ENCODE measurements at places on chromosomes 6 and 20.

GRCh38 chr6:7528565-7528964 lies 12.9 kb upstream of the DSP start:
- no peak for DNase-seq
- H3K36me3 ChIP-seq = no peaks in the 10 kb centered on the region
- H3K27ac ChIP-seq = peak overlapping the region; percentile 93
- no peak overlapping the region for H3K4me3 ChIP-seq

- H3K36me3 ChIP-seq = no peaks in the 10 kb centered on the region
- H3K4me1 ChIP-seq = peaks cover 19% of the 10 kb centered on the region
- no peak overlapping the region for H3K4me3 ChIP-seq
Observed at GRCh38 chr20:9978397-9979004, 56.3 kb upstream of the ANKEF1 start.

GRCh38 chr20:64009811-64010387 lies 26.1 kb upstream of the C20orf204 start:
- H3K27ac ChIP-seq = no peak overlapping the region
- no peak for DNase-seq
- H3K4me1 ChIP-seq = no peaks in the 10 kb centered on the region
- no peaks in the 10 kb centered on the region for H3K27me3 ChIP-seq
- peaks cover 55% of the 10 kb centered on the region for H3K36me3 ChIP-seq
- no peak overlapping the region for H3K4me3 ChIP-seq

- no peaks in the 10 kb centered on the region for H3K27me3 ChIP-seq
- peaks cover 15% of the 10 kb centered on the region for H3K4me1 ChIP-seq
- H3K36me3 ChIP-seq = peaks cover 4% of the 10 kb centered on the region
- H3K4me3 ChIP-seq = no peak overlapping the region
Observed at GRCh38 chr6:142809947-142810346, 135.0 kb downstream of the HIVEP2 start.

DNA sequence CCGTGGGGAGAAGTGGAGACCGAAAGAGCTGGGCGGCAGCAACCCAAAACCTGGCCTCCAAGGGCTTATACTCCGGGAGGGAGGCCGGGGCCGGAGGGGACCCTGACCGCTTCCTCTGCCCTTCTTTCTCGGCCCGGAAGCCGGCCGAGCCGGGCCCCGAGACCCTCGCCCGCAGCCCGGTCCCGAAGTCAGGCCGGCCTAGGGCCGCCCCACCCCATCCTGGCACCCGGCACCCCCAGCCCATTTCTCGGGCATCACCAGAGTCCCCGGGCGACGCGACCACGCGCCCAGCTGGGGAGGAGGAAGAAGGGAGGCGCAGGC lies 572 bp upstream of the ZDHHC14 start:
- H3K27ac ChIP-seq = peak overlapping the region; percentile 31
- peak overlapping the region; percentile 77 for H3K4me3 ChIP-seq
- no peak for DNase-seq
- peaks cover 24% of the 10 kb centered on the region for H3K4me1 ChIP-seq
- peaks cover 11% of the 10 kb centered on the region for H3K27me3 ChIP-seq

DNA sequence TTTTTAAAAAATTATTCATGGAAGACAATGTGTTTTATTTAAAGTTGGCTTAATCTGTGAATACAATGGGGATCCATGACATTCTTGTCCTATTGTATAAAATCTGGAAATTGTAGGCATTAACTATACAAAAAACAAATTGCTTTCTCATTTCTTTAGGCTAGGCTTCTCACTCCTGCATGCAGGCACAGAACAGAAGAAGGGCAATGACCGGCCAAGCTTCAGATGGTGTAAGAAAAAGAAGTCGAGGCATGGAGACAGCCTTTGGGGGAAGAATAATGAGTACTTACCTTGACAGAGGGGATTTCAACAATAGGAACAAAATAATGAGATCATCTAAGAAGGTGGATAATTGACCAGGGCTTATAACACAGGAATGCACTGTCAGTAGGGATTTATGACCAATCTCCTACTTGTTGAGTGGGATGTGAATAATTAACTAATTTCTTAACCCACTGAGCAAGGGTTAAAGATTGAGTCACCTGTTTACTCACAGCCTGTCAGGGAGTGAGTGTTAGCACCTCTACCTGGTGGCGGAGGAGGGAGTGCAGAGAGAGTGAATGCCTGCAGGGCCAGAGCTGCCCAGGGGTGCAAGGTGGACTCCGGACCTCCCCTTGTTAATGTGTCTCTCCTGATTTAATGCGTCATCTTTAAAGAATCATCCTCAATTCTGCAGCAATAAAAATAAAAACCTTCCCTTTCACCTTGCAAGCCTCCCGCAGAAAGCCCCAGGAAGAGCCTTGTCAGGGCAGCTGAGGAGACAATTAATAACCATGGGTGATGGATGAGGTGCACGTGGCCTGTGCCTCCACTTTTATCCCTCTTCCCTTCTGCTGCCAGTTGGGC lies 3.9 kb downstream of the SLC22A2 start:
- H3K27me3 ChIP-seq = peaks cover 21% of the 10 kb centered on the region
- DNase-seq = no peak
- no peak overlapping the region for H3K4me3 ChIP-seq
- H3K4me1 ChIP-seq = peaks cover 26% of the 10 kb centered on the region

DNA sequence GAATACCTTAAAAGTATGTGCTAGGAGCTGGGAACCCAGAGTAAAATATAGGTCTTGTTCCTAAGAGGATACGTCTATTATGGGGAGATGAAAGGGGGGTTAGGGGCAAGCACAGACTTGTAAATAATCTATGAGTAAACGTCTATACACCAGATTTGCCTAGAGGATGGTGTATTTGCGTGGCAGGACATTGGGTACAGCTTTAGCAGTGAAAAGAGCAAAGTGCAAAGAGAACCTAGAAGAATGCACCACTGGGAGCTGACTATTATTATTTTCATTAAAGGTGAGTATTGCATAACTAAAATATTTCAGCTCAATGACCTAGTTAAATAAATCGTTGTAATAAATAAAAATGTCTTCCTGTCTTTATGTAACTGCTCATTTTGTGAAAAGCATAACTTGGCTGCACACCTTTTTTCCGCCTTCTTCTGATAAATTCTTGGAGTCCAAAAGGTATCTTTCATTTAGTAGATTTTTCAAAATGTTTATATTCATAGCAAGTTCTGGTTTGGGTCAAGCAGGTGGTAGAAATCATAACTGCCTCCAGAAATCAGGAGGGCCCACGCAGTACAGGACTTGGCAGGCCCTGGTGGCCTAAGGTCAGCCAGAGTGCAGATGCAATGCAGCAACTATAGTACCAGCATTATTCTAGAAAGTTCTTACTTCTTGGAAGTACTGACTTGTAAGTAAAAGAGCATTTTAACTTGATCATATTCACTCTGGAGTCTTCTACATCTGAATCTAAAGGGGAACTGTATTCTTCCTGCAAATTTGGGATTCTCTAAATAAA lies 357.2 kb downstream of the PLCB1 start:
- no peak overlapping the region for H3K4me3 ChIP-seq
- H3K27me3 ChIP-seq = no peaks in the 10 kb centered on the region
- no peak overlapping the region for H3K27ac ChIP-seq
- H3K4me1 ChIP-seq = peaks cover 12% of the 10 kb centered on the region

DNA sequence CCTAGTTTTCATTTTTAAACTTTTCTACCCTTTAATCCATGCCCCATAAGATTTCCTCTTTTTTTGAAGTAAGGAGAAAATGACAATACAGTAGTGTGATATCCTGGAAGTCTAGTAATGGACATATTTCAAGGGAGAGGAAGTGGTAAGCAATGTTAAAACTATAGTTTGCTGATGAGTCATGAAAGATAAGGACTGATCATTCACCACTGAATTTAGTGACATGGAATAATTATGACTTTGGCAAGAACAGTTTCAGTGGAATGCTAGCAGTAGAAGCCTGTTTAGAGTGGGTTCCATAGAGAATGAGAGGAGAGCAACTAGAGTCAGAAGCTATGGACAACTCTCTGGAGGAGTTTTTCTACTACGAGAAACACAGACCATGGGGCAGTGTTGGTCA lies 24.9 kb upstream of the SLC2A12 start:
- no peaks in the 10 kb centered on the region for H3K36me3 ChIP-seq
- H3K27me3 ChIP-seq = no peaks in the 10 kb centered on the region
- H3K4me3 ChIP-seq = no peak overlapping the region
- H3K4me1 ChIP-seq = peaks cover 3% of the 10 kb centered on the region

DNA sequence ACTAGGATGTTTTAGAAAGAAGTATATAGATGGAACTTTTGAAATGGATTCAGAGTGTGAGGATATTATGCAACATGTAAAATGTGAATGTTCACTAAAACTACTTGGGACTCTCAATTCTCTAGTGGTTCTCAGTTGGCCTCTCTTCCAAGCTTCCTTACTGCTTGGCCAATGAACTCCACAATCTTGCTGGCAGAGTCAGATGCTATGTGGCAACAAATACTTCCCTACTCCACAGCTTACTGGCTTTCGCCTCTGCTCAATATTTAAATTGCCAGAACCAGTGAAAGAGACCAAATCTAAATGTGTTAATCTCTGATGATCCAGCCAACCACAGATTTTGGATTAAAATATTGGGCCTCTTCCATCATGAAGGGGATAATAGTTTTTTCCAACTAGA lies 138.4 kb downstream of the HTR1B start:
- no peaks in the 10 kb centered on the region for H3K27me3 ChIP-seq
- H3K27ac ChIP-seq = no peak overlapping the region
- H3K4me1 ChIP-seq = no peaks in the 10 kb centered on the region
- H3K36me3 ChIP-seq = no peaks in the 10 kb centered on the region

GRCh38 chr20:33651562-33652048 lies 10.5 kb upstream of the C20orf144 start:
- peaks cover 4% of the 10 kb centered on the region for H3K36me3 ChIP-seq
- no peak for DNase-seq
- no peaks in the 10 kb centered on the region for H3K27me3 ChIP-seq
- peaks cover 74% of the 10 kb centered on the region for H3K4me1 ChIP-seq
- peak overlapping the region; percentile 20 for H3K4me3 ChIP-seq

GRCh38 chr6:158815907-158816306 lies 3.3 kb downstream of the EZR start:
- peaks cover 61% of the 10 kb centered on the region for H3K4me1 ChIP-seq
- peak overlapping the region; percentile 99 for H3K4me3 ChIP-seq
- peaks cover 11% of the 10 kb centered on the region for H3K36me3 ChIP-seq
- DNase-seq = no peak
- H3K27ac ChIP-seq = peak overlapping the region; percentile 100

- no peak overlapping the region for H3K4me3 ChIP-seq
- H3K36me3 ChIP-seq = peaks cover 2% of the 10 kb centered on the region
- peaks cover 4% of the 10 kb centered on the region for H3K4me1 ChIP-seq
- H3K27me3 ChIP-seq = no peaks in the 10 kb centered on the region
- no peak overlapping the region for H3K27ac ChIP-seq
- DNase-seq = no peak
Observed at GRCh38 chr6:52297433-52297832, 12.9 kb upstream of the MCM3 start.

GRCh38 chr6:71351190-71351589 lies 62.6 kb downstream of the OGFRL1 start:
- peaks cover 19% of the 10 kb centered on the region for H3K4me1 ChIP-seq
- DNase-seq = no peak
- peaks cover 8% of the 10 kb centered on the region for H3K36me3 ChIP-seq
- peak overlapping the region; percentile 26 for H3K27ac ChIP-seq
- H3K4me3 ChIP-seq = no peak overlapping the region

All from mesothelial cell of epicardium (in vitro differentiated cells).